CD4-positive, alpha-beta T cell treated with Interleukin-1 beta for 1 hour (primary cell): ENCODE measurements at places on chromosomes 13 and 19.
A peak's percentile ranks its signal among the peaks of the same experiment; 100 is the strongest.

DNA sequence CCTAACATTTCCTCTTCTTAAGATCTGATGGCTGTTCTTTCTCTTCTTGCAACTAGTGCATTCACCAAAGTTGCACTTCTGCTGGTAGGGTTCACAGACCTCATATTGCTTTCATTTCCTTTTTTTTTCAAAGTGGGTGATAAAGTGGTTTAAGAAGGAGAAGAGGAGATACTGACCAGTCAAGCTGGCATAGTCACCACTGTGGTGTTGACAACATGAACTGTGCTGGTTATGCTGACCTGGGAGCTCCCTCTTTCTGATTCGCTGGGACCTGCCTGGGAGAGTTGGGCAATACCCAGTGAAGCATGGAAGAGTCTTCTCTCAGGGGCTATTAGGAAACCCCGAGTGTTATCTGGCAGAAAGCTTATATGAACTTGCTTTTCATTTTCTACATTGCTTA, 222.9 kb downstream of the SLITRK5 start:
- no peak for DNase-seq

- peak; percentile 19 for DNase-seq
Observed at GRCh38 chr19:44576843-44577565, 36.4 kb upstream of the IGSF23 start.

GRCh38 chr19:38736413-38737280, 7.6 kb downstream of the CAPN12 start:
- peak; percentile 74 for DNase-seq

GRCh38 chr19:8665468-8666213, 33.0 kb downstream of the ACTL9 start:
- no peak for DNase-seq

- DNase-seq, result no peak
Observed at GRCh38 chr13:50758796-50759195, 84.7 kb downstream of the DLEU7 start.
